MV-4-11 (cell line): ENCODE measurements at places on chromosomes 7 and 10.

DNA sequence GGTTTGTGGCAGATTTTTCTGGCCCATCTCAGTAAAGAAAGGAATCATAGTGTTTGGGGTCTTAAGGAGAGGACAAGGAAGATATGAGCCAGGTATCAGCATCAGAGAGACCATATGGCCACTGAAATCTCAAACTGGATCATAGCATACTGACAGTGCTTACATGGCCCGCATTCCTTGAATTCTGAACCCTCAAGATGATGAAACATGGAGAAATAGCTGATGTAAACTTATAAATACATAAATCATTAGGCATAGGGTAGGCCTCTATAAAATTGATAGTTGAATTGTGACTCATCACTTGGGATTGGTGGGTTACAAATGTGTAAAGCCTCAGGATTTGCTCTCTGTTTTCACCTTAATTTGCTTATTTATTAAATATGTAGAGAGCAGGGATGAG is 688.5 kb downstream of the CNTNAP2 start:
- DNase-seq, result no peak

DNA sequence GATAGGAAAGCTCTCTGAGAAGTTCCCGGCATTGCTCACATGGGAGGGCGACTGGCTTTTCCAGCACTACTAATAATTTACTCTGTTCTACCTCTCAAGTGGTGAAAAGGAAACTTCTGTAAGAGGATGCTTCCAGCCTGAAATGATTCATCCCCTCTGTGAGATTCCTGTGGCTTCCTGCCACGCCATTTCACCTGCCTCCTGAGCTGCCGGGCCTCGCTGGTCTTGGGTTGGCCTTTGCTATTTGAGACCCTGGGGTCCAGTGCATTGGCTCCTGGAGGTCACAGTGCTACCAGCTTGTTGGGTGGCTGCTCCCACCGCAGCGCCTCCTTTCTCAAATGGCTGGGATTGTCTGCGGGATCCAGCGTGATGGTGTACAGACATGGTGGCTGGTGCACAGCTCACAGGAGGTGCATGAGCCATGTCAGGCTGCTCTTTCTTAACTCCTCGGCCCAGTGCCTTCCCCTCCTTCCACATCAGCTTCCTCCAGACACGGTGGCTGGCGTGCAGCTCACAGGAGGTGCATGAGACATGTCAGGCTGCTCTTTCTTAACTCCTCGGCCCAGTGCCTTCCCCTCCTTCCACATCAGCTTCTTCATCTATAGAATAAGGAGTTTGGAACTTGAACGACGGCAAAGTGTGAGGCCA is 42.9 kb upstream of the PCBD1 start:
- DNase-seq, result no peak

GRCh38 chr10:73888514-73888913 is 14.2 kb upstream of the CAMK2G start:
- no peak for DNase-seq

DNA sequence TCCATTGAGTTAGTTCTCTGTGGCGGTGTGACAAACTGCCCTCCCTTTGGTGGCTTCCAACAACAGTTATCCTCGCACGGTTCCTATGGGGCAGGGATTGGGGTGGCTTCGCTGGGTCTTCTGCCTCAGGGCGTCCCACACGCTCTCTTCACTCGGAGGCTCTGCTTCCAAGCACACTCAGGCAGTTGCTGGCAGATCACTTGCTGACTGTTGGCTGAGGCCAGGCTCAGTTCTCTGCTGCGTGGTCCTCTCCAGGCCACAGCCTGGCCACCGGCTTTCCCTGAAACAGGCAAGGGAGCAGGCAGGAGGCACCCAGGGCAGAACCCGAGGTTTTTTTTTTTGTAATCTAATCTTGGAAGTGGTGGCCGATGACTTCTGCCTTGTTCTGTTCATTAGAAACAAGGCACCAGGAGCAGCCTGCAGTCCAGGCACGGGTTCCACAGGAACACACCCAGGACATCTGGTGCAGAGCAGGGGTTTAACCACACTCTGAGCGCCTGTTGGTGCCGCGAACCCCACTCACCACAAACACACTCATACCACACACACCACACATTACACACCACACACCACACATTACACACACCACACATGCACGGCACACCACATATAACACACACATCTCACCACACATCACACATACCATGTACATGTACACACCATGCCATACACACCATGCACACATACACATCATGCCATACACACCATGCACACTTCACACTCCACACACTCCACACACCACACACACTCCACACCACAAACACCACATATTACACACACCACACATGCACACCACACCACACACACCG is 112.2 kb downstream of the PTPN20 start:
- DNase-seq, result peak; percentile 63

GRCh38 chr7:16106300-16106699 is 315.0 kb downstream of the CRPPA start:
- no peak for DNase-seq
